NCI-H1105 (cell line): ENCODE measurements at places on chromosomes 1 and 21.
A peak's percentile ranks its signal among the peaks of the same experiment; 100 is the strongest.

GRCh38 chr1:210342986-210343780 is 14.5 kb downstream of the HHAT start:
- no peak for DNase-seq

- DNase-seq, result no peak
These were observed 32.6 kb downstream of the NKAIN1 start for GRCh38 chr1:31207046-31207445.

DNA sequence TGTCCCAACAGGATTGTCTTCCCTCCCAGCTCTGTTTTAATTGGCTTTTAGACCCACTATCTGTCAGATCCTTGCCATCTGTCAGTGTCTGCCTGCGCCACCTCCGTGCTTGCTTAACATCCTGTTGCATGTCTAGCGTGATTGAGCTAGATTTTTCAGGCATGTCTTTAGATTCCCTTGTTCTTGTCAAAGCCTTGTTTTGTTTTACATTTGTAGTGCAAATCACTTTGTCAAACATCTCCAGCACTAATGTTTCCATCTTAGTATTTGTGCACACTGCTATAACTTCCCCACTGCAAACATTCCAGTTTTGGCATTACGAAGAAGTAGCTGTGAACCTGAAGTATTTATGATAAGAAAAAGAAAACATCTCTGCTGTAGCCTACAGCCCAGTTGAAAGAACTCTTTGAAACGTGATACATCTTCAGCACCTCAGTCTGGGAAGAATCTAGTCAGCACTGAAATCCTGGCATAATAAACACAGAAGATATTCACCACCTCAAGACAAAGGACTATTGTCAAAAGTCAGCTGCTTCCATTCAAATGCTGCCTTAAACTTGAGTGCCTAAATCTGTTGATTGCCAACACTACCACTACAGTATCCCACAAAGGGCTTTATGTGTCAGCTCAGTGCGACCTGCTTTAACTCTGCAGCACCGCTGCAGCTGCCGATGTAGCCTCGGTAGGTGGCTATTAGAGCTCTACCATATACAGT is 105.0 kb downstream of the FNBP1L start:
- DNase-seq, result peak; percentile 27

DNA sequence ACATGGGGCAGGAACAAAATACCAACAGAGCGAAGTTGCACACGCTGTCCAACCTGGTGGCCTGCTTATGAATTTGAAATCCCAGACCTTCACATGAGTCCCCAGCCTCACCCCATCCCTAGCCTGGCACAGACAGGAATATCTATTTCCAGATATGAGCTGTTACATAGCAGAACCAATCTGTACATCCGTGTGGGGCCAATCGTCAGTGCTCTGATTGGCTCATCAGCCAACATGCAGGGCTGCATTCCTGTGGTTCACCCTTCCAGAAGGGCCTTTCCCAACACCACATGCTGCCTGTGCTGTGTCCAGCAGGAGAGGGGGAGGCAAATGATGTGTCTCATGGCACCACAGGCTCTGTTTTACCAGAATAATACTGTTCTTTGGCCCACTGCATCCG is 31.3 kb downstream of the CCN1 start:
- no peak for DNase-seq

DNA sequence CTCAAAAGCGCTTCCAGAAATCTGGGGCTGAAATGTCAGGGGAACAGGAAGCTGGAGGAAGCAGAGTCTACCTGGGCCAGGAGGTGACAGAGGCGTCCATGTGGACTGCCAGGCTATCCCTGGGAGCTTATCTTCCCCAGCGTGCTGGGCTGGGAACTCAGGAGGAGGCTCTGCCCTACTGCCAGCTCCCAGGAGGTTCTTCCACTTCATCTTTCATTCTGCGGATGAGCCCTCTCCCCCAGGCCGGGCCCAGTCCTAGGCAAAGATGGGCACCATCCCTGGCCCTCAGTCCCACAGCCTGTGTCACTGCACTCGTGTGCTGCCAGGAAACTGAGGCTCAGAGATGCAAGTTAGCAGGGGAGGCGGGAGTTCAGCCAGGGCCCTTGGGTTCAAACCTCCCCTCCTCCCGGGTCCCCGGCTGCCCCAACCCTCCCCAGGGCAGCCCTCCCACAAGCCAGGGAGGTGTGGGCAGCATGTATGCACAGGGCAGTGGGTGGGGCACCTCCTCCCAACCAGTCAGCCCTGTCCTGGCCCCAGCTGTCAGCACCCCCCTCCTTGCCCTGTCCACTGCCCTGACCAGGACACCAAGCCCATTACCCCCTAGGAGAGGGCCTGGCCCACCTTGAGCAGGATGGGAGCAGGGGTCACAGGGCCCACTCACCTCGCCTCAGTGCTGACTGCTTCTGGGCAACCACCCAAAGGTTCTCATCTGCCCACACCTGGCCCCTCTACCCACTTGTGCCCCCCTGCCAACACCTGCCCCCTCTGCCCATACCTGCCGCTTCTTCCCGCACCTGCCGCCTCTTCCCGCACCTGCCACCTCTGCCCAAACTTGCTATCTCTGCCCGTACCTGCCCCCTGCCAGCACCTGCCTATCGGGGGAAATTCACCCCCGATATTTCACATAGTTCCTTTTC is 226.0 kb downstream of the NPHP4 start:
- DNase-seq, result peak; percentile 97

DNA sequence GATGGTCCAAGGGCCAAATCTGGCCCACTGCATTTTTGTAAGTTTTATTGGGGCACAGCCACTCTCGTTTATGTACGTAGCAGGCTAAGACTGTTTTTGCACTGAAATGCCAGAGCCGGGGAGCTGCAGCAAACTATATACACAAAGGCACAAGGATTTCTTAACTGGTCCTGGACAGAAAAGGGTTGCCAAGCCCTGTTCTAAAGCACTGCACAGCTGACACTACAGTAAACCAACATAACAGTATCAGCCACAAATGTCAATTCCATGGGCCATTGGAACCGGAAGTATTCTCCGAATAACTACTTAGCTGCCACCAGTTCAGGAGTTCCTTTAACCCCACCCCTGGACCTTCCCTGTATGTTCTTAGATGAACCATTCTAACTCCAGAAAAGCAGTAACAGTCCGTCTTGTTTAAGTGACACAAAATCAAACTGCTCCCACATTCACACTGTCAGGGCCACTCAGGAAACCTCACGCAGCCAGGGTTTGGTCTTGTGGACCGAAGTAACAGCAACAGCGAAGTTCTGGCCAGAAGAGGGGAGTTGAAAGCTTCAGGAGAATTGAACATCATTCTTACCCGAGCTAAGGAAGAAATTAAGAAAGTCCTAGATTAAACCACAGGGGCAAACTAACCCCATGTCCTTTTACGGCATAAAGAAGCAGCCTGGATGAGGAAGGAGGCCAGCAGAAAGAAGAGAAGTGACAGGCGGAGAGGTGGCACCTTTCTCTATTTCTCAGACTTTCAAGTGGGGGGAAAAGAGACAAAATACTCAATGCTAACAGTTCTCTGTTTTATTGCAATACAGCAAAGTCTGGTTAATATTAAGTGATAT is 49.2 kb downstream of the COQ8A start:
- DNase-seq, result no peak

DNA sequence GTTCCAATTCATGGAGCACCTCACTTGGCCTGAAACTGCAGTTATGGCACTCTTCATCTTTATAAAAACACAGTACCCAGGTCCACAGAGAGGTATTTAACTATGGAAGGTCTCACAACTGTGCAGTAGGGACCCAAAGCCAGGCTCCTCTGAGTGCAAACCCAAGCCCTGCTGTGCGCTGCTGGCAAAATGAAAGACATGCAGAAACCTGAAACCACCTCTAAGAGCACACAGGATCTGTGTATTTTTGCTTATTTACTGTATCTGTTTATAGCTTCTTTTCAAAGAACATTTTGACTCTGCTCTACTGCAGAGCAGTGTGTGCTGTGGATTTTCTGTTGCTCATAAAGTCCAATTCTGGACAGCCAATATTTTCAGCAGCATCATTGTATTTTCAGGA is 166.6 kb downstream of the DSCAM start:
- peak; percentile 23 for DNase-seq

DNA sequence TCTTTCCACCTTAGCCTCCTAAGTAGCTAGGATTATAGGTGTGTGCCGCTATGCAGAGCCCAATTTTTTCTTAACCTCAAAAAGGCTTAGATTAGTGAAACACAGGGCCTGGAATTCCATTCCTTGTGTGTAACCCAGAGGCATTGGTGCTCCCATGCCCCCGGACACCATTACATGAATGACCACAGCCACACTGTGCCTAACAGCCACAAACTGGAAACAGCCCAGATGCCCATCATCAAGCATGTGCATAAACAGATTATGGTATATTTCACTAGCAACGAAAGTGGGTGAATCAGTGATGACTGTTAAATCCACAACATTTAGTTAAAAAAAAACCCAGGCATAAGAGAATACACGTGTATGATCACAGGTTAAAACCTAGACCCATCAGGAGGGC is 24.4 kb downstream of the ADAM30 start:
- DNase-seq, result no peak

- no peak for DNase-seq
These were observed 84.5 kb downstream of the PSMG1 start for GRCh38 chr21:39098696-39099200.

- DNase-seq, result no peak
These were observed 37.6 kb downstream of the PARP1 start for GRCh38 chr1:226370144-226370923.

DNA sequence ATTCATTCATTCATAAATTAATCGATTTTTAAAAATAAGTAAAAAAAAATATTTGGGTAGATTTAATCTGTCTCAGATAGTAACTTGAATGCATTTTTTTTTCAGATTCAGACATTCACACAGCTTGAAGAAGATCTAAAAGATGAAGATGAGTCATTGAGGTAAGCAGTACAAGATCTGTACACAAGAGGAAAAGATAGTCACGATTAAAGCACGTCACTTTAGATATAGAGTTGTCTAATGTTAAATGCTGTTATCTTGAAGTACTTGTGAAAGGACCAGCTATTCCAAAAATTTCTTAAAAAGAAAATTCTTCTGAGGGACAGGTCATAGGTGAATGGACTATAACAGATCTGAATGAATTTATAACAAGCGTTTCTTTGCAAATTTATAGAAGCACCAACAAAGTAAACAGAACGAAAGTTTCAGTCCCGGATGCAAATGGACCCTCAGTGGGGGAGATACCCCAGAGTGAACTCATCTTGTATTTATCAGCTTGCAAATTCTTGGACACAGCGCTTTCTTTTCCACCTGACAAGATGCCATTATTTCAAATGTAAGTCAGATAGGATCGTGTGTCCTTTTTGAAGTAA is 31.2 kb upstream of the MORC3 start:
- DNase-seq, result no peak

- DNase-seq, result no peak
These were observed at the start of the genes FBXO2 and FBXO44 for GRCh38 chr1:11654137-11654938. FBXO2 (minus strand) TSS chr1:11654429; CDS start chr1:11654340, 89 bp downstream. FBXO44 (plus strand) TSS chr1:11654877; CDS start chr1:11655836, 959 bp downstream.

GRCh38 chr1:35555212-35555584 is 2.0 kb downstream of the KIAA0319L start:
- no peak for DNase-seq

- no peak for DNase-seq
These were observed 10.2 kb downstream of the DDI2 start for GRCh38 chr1:15627343-15627988.

DNA sequence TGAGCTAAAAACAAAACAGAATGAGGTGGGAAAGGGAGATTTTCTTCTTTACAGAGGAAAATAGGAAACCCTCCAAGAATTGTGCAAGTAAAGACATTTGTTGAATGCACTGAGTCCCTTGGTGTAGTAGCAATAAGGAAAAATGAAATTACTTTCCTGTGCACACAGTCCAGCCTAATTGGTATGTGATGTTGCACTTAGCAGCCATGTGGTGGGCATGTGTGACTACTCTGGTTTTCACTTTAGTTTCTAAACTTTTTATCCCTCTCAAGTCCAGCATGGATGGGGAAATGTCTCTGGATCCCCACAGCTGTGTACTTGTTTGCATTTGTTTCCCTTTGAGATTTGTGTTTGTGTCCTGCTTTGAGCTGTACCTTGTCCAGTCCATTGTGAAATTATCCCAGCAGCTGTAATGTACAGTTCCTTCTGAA is 7.1 kb upstream of the AGO3 start:
- no peak for DNase-seq

DNA sequence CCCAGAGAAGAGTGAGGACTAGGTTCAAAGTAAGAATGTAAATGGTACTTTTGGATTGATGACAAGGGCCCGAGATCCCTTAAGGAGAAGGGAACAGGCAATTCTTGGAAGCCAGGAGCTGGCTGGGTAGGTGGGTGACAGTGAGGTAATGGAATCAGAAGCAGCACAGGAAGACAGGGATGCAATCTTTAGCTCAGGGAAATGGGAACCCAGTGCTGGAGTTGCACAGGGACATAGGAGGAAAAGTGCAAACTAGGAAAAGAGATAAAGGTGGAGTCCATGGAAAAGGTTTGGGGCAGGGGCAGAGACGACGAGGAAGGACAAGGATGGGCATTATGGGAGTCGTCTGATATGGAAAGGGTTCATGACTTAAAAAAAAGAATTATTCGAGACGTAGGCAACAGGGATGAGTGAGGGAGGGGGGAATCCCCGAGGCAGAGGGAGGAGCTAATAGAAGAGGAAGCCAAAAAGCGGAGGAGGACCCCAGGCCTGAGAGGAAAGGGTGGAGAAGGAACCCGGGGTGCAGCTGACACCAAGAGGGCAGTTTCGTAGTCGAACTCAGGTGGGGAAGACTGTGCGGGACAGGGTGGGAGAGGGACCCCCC is 495 bp downstream of the PI4KB start:
- no peak for DNase-seq

- no peak for DNase-seq
These were observed 2.8 kb downstream of the CERS2 start for GRCh38 chr1:150971583-150972416.

DNA sequence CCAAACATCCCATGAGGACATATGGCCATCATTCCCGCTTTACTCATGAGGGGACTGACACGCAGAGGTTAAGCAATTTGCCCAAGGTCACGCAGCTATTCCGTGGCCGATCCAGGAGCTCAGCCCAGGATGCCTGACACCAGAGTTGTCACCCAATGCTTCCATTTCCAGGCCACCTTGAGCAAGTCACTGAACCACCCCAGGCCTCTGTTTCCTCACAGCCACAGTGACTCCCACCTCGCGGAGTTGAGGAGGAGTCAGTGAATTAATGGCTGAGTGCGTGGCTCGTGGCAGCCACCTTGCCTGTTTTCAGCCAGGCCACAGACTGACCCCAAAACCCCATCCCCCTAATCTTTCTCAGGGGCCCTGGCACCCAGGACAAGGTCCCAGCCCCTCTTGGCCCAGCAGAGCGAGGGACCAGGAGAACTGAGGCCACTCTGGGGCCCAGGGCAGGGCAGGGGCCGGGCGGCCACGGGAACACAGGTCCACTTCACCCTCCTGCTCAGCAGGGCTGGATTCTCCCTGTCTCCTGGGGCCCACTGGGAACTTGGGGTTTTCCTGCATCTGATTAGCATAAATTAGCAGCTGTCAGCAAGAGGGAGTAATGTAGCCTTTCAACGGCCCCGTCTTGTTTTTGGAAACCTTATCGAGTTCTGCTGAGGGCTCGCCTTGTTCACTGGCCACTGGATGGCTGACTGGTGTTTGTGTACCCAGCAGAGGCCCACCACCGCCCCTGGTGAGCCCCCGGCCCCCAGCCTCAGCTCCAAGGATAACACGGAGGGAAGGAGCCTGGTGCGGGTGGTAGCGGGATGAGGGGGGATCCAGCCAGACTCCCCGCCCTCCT is 19.7 kb upstream of the LAPTM5 start:
- no peak for DNase-seq
